ENCODE measurements at places on chromosomes 3 and 15. TPM values are rescaled to one million over a fixed set of nuclear protein-coding genes. Genes with fewer than 3 reads are reported as not detected.

C3orf22 gene
- total RNA-seq = not detected

RLBP1 gene
- total RNA-seq = 0.14 TPM

DNA sequence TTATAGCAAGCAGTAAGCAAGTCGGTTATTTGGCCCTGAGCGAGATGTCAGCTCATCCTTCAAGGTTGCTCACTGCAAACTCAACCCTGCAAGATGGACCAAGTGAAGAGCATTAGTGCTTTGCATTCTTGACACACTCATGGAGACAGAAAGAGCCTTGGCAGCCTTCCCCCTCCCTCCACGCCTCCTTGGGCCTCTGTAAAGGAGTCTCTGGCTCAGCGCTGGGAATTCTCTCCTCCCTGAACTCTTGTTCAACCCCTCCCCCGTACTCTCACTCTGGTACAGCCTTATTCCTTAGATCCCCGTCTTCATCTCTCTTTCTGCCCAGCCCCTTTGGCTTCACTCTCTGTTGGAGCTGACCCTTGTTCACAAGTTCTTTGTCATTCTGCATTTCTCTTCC, 2.2 kb upstream of the CX3CR1 start:
- DNase-seq = no peak

GRCh38 chr3:124057420-124057819, 65.5 kb upstream of the ROPN1 start:
- no peak for DNase-seq

TUSC7 gene
- total RNA-seq = not detected

Measured in thymus (tissue), 14 donors.